Fibroblast of upper back skin (primary cell): ENCODE measurements at places on chromosomes 11 and 22.
A peak's percentile ranks its signal among the peaks of the same experiment; 100 is the strongest.

DNA sequence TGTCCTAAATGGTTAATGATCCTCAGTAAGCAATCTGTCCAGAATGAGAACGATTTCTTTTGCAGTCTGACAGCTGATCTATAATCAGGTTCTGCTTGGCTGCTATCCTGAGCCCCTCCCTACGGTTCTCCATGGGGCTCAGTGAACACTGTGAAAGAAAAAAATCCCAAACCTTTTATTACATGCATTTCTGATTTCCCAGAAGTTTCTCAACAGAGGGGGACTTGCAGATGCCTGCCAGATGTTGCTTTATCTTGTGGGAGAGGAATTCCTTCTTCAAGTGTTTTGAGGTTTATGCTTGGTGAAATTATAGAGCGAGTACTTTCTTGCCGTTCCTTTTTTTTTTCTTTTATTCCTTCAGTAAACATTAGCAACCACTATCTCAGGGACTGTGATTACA lies 531.9 kb upstream of the ISX start:
- DNase-seq: no peak

DNA sequence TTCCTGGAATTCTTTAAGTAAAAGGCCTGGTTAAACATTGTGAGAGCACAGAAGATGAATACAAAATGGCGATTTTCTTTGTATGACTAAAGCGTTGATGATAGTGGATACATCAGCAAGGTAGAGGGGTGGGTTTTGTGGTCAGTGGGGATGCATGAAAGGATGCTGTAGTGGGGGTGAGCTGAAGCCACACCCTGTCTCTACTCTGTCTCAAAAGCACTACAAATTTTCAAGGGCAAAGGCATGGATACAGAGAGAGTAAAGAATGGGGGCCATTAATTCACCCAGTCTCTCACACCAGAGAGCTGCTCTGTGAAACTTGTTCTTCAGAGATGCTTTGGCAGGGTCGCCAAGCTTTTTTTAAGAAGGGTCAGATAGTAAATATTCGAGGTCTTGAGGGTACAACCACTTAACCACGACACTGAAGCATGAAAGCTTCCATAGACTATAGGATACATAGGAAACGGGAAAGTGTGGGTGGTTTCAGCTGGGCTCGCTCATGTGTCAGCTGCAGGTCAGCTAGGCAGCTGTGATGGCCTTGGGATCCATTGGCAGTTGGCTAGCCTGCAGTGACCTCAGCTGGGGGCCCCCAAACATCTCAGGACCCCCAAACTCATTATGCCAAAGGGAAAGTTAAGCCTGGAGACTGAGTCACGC lies 8.3 kb downstream of the TMEM138 start:
- DNase-seq: no peak

- DNase-seq: no peak
Observed at GRCh38 chr11:69301081-69301454, 7.1 kb downstream of the MYEOV start.

- no peak for DNase-seq
Observed at GRCh38 chr11:96211436-96211835, 131.6 kb downstream of the MAML2 start.

- DNase-seq: peak; percentile 74
Observed at GRCh38 chr11:118956094-118956846, at the start of gene UPK2. TSS of gene UPK2 (plus strand) at chr11:118956298. CDS start at chr11:118956351, 53 bp downstream.

- no peak for DNase-seq
Observed at GRCh38 chr22:20865331-20865730, 6.5 kb downstream of the SNAP29 start.

- DNase-seq: no peak
Observed at GRCh38 chr11:7533199-7534041, 19.6 kb downstream of the PPFIBP2 start.
